ENCODE measurements at places on chromosomes 5 and 9.

- no peak for DNase-seq
These were observed 10.0 kb upstream of the CAST start for GRCh38 chr5:96651948-96652753.

GRCh38 chr5:41403846-41404245 is 106.6 kb downstream of the PLCXD3 start:
- DNase-seq: no peak

DNA sequence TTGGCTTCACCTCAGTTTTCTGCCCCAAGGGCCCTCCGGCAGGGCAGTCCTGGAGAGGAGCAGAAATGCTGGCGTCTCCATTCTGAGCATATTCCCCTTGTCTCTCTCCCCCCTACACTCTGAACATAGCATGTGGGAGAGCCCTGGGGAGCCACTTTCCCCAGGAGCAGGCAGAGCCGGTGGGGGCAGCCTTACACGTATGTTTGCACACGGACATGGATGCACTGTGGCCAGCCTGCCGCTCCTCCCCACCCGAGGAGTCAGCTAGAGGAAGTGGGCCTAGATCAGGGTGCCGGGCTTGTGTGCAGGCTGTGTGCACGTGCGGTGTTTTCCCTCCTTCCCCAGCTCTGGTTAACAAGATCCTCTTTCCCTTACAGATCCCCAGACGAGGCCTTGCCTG is 25.4 kb upstream of the POMT1 start:
- DNase-seq: no peak

DNA sequence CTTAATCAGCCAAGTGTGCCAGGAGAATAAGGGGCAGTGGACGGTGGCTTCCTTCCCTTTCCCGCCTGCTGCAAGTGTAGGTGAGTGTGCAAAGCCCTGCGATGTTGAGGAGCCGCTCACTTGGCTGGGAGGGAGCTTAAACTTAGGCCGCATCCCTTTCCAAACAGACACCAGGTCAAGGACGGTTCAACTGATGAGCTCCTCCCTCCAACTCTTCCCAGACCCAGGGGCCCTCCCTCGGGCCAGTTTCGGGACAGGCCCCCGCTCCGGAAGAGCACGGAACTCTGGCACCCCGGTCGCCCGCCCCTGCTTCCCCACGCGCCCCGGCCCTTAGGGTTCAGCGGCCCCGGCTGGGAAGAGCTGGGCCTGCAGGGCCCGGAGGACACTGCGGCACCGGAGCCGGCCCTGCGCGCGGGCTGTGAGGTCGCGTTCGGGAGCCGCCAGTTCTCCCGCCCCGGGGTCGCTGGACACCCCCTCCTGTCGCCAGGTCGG is 481 bp downstream of the MRPL36 start:
- no peak for DNase-seq
